ENCODE measurements at places on chromosomes 12 and 14. TPM values are rescaled to one million over a fixed set of nuclear protein-coding genes. Genes with fewer than 3 reads are reported as not detected.

GRCh38 chr12:97639702-97640101 is 177.1 kb downstream of the RMST start:
- ATAC-seq = no peak

DNA sequence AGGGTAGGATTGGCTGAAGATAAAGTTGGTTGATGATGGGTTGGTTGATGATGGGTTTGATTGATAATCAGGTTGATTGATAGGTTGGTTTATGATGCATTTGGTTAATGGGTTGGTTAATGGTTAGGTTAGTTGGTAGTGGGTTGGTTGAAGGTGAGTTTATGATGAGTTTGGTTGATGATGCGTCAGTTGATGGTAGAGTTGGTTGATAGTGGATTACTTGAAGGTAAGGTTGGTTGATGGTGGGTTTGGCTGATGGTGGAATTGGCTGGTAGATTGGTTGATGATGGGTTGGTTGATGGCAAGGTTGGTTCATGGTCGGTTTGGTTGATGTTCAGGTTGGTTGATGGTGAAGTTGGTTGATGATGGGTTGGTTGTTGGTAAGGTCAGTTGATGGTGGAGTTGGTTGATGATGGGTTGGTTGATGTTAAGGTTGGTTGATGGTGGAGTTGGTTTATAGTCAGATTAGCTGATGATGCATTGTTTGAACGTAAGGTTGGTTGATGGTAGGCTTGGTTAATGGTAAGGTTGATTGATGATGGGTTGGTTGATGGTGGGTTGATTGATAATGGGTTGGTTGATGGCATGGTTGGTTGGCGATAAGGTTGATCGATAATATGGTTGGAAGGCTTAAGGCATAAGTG is 146.4 kb downstream of the ADGRD1 start:
- no peak for ATAC-seq

GRCh38 chr12:75813072-75813471 is 218.5 kb downstream of the PHLDA1 start:
- peak; percentile 17 for ATAC-seq

- ATAC-seq = no peak
These were observed 88.8 kb upstream of the NOS1 start for GRCh38 chr12:117450209-117450608.

GRCh38 chr12:119710374-119710964 is 42.5 kb downstream of the PRKAB1 start:
- no peak for ATAC-seq

PRH2 gene
- total RNA-seq = not detected
